Testis (tissue), 5 donors: ENCODE measurements at places on chromosomes 1 and 21.

GRCh38 chr1:226223786-226224244 lies 351 bp downstream of the MIXL1 start:
- DNase-seq: peak; percentile 33

- no peak for DNase-seq
Observed at GRCh38 chr1:156060937-156061636, at the start of gene RAB25. RAB25 (plus strand) TSS chr1:156061160; CDS start chr1:156061401, 241 bp downstream.

DNA sequence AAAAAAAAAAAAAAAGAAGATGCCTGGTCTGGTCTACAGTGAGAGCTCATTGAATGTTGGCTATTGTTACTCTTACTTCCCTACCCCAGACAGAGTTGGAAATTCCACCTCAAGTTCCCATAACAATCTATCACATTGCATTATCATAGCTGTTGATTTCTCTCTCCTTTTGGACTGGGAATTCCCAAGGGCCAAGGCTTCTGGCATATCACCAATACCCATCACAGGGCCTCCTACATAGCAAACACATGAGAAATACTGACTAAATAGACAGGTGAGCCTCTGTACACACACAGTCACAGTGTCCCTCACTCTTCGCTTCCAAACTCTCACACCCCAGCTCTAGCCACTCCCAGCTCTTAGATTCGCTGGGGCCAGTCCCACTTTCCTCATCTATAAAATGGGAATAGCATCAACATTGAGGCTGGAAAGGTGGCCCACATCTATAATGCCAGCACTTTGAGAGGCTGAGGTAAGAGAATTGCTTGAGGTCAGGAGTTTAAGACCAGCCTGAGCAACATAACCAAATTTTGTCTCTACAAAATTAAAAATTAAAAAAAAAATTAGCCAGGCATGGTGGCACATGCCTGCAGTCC lies 6.4 kb downstream of the PTAFR start:
- DNase-seq: no peak

GRCh38 chr21:46183910-46184624 lies at the start of gene SPATC1L:
SPATC1L (minus strand) TSS chr21:46184459; CDS start chr21:46182816, 1,643 bp downstream.
- peak; percentile 78 for DNase-seq

GRCh38 chr1:222653178-222653827 lies 35.4 kb downstream of the MIA3 start:
- DNase-seq: no peak

GRCh38 chr21:35211782-35212181 lies 162.7 kb upstream of the RUNX1 start:
- no peak for DNase-seq

DNA sequence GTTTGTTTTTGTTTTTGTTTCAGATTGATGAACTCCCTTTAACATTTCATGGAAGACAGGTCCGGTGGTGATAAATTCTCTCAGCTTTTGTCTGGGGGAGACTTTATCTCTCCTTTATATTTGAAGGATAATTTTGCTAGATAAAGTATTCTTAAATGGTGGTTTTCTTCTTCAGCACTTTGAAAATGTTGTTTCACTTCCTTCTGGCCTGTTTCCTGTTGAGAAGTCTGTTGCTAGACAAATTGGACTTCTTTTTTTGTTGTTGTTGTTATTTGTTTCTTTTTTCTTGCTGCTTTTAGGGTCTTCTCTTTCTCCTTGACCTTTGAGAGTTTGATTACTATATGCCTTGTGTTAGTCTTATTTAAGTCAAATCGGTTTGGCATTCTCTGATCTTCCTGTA lies 50.8 kb downstream of the CRP start:
- no peak for DNase-seq

DNA sequence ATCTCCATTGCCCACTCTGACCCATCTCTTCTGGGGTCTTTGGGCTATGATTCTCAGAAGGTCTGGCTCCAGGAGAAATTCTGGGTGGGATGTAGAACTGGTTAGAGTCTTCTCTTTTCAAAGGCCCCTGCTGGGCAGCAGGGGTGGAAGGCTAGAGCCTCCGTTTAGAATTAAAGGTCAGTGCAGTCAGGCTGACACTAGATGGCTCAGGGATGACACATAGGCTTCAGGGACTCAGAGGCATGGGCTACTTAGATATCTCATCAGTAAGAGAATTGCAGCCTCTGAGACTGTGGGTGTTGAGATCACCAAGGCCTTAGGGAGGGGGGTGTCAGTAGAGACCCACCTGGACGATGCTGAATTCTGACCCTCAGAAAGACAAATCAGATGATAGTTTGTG lies 12.6 kb upstream of the PPM1J start:
- no peak for DNase-seq

DNA sequence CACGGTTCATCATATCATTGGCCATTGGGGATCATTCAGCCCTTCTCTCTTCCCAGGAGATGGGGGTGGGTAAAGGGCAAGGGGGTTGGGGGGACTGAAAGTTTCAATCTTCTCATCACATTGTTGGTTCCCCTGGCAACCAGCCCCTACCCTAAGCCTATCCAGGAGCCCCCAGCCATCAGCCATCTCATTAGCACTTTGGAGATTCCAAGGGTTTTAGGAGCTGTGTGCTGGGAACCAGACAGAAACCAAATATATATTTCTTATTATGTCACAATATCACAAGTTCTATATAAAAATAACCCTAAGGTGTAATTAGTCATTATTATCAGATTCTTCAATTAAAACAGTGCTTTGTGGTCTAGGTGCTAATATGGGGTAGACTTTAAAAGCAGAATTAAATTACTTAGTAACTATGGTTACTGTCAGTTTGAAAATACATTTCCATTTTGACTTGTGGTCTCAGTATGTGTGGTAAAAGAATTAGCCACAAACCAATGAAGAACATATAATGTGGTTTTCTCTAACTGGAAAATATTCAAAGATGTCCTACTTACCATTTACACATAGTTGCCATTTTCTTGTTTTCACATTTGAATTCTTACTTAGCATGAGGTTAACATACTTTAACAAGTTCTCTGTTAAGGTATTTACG lies 28.1 kb downstream of the IL23R start:
- no peak for DNase-seq

GRCh38 chr1:46679789-46680573 lies 8.3 kb downstream of the TEX38 start:
- no peak for DNase-seq

DNA sequence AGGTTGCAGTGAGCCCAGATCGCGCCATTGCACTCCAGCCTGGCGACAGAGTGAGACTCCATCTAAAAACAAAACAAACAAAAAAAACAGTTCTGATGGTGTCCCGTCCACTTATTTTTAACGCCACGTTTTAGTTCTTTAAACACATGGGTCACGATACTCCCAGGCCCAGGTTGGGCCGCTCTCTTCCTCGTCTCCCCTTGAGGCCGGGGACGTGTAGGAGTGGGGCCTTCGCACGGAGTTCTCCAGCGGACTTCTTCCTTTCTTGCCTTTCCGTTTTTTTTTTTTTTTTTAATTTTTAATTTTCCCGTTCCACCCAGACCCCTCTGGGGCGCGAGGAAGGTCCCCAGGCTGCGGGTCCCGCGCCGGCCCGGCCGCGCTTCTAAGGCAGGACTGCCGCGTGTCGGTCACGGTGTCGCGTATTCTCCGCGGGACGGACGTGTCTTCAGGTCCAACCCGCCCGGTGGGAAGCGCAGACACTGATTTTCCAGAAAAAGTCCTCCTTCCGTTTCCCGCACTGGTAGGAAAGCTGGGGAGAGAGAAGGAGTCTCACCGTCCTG lies 47.5 kb upstream of the SLC19A1 start:
- DNase-seq: peak; percentile 11

DNA sequence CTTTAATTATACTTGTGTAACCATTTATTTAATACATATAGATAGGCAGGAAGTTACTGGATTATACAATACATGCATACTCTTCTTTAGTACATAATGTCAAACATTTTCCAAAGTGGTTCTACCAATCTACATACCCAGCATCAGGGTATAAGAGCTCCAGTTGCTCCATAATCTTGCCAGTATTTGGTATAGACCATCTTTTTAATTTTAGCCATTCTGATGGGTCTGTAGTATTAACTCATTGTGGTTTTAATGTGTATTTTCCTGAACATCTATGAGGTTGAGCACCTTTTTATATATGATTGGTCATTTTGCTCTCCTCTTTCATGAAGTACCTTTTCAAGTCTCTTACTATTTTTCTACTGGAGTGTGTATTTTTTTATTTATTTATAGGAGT lies 32.1 kb downstream of the EBNA1BP2 start:
- no peak for DNase-seq

GRCh38 chr1:103416681-103417286 lies 108.7 kb upstream of the RNPC3 start:
- DNase-seq: no peak

DNA sequence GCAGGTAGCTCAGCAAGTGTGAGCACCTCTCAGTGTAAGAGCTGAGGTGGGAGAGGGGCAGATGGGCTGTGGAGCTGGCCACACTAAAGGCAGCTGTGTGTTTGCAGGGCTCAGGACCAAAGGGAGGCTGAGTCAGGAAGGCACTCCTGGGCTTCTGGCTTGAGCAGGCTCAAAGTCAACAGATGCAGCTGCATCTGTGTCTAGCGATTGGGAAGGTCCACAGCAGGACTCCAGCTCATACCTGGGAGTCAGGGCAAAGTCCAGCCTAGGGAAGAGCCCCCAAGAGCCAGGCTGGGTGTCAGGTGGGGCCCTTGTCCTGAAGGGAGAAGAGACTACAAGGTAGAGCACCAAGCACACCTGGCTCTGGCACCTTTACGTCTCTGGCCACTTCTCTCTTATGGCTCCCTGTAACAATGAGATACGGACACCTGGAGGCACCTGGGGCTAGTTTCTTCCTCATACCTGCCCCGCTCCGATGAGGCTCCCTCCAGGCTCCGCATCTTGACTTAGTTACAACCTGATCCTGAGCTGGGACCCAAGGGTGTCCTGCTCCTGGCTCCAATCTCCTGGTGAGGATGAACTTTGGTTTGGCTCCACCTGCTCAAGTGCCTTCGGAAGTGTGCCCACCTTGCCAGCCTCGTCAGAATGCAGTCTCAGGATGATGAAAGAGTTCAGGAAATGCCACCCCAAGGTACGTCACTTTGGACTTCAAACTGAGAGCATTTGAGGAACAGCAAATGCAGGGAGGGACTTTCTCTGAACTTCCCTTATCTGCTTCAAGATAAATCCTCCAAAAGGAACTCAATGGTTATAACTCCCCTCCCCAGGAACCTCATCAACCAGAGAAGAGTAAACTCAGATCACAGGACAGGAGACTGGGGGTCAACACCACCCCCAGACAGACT lies 21.5 kb upstream of the SLC2A1 start:
- DNase-seq: no peak

DNA sequence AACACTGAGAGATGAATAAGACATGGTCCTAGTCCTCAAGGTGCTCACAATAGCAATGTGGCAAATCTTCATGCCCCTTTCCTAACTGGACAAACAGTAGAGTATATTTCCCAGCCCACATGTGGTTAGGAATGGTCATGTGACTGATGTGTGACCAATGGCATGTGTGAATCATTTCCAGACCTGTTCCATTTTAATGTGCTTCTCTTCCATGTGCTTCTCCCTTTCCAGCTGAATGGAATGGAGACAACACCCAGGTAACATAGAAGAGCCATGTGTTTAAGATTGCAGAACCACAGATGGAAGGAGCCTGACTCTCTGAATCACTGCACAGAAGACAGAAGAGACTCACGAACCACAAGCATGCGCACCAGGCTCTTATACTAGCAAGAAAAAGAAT lies 409.9 kb upstream of the NFIA start:
- DNase-seq: no peak

- DNase-seq: no peak
Observed at GRCh38 chr1:30806381-30807317, 49.1 kb upstream of the LAPTM5 start.

DNA sequence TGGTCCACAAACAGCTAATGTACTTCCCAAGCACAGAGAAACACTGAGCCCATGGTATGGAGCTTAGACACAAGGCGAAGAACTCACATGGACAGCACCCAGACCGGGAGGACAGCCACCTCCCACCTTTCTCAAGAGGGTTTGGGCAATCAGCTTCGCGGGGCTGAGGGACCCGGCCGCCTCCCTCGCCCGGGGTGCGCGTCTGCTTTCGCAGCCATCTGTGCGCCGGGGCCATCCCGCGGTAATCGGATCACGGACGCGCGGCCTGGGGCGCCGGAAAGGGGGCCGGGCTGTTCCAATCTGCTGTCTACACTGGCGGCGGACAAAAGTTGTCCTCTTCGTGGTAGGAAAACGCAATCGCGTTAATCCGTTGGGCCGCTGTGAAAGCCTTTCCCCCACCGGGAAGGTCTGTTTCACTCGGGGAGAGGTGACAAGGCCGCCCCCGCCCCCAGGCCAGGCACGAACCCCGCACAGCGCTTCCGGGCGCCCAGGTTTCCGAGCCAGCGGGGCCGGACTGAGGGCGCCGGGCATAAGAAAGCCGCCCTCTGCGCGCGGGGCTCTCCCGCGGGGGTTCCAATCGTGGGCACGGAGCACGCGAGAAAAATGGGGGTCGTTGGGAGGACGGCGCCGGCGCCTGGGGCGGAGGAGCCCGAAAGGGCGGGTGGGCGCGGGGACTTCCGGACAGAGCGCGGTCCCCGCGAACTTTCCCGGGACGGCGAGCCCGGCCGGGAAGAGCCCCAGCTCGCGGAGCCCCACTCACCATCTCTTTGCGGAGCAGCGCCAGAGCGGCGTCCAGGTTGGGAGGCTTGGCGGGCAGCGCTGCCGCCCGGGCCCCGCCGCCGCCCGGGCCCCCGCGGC lies 664 bp downstream of the FAM89A start:
- DNase-seq: peak; percentile 14

DNA sequence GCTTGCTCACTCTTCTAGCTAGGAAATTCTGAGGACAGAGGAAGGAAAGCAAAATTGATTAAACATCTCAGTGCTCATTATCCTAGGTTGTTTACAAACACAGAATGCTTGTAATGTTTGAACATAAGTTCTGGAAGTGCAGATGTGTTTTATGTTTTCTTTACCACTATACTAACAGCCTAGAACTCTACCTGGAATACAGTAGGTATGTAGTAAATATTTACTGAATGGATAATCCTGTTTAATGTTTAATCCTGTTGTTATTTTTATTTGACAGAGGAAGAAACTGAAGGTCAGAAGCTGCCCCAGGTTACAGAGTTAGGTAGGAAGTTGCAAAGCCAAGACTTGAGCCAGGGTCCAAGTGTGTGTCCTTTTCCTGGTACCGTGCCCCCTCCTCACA lies 6.1 kb downstream of the MTOR start:
- DNase-seq: no peak

GRCh38 chr1:172883387-172883791 lies 167.4 kb downstream of the TNFSF18 start:
- no peak for DNase-seq

- DNase-seq: no peak
Observed at GRCh38 chr21:38613686-38614085, 115.4 kb upstream of the ERG start.

GRCh38 chr1:56571448-56571847 lies 7.9 kb downstream of the PLPP3 start:
- DNase-seq: no peak

GRCh38 chr1:161864577-161864976 lies 98.5 kb downstream of the ATF6 start:
- peak; percentile 64 for DNase-seq
